ENCODE measurements at places on chromosomes 3 and 15.
A peak's percentile ranks its signal among the peaks of the same experiment; 100 is the strongest.

- DNase-seq, result no peak
Measured at GRCh38 chr3:52422669-52423068, 22.2 kb downstream of the SEMA3G start.

DNA sequence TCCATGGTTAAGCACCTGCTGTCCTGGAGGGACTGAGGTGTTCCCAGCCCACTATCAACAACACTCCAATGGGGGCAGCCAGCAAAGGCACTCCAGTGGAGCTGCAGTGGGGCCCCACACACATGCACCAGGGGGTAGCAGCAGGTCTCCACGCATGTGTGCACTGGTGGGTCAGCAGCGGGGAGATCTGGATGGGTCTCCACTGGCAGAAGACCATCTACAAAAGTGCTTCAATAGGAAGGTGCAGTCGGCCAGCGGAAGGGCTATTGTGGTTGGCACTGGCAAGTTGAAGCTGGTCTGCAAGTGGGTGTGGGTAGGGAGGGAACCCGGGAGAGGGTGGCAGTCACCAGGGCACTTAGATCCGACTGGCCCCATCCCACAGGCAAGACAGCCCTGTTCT lies 1355.4 kb downstream of the NSUN3 start:
- DNase-seq, result no peak

- no peak for DNase-seq
Measured at GRCh38 chr3:188476935-188477334, 323.0 kb downstream of the LPP start.

DNA sequence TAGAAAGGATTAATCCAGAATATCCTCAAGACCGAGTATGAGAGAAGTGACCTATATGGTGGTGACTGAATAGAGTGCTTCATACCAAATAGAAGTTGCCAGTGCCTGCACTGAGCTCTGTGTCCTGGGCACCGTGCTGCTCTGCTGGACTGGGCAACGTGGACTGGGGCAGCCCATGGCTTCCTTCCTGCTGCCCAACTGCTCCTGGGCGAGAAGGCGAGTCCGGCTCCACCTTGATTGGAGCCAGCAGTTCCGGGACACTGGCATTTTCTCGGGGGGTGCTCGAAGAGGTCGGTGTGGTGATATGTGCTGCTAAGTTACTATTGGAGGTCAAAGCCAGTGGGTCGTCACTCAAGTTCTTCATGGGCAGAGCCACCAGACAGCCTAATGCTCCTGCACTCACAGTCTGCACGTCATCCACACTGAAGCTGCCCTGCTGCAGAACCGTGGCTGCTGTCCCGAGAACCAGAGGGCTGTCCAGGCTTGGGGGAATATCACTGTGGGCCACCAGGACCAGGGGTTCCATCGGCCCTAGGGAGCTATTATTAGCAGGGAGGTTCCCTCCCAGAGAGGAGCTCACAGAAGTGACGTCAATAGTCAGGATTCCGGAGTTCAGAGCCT lies 14.1 kb downstream of the ZXDC start:
- DNase-seq, result no peak

- peak; percentile 45 for DNase-seq
Measured at GRCh38 chr3:107407355-107407754, 30.1 kb downstream of the CCDC54 start.

GRCh38 chr3:99984139-99984538 lies 130.2 kb downstream of the FILIP1L start:
- DNase-seq, result no peak

GRCh38 chr15:80915472-80915871 lies 74.1 kb downstream of the MESD start:
- DNase-seq, result no peak

DNA sequence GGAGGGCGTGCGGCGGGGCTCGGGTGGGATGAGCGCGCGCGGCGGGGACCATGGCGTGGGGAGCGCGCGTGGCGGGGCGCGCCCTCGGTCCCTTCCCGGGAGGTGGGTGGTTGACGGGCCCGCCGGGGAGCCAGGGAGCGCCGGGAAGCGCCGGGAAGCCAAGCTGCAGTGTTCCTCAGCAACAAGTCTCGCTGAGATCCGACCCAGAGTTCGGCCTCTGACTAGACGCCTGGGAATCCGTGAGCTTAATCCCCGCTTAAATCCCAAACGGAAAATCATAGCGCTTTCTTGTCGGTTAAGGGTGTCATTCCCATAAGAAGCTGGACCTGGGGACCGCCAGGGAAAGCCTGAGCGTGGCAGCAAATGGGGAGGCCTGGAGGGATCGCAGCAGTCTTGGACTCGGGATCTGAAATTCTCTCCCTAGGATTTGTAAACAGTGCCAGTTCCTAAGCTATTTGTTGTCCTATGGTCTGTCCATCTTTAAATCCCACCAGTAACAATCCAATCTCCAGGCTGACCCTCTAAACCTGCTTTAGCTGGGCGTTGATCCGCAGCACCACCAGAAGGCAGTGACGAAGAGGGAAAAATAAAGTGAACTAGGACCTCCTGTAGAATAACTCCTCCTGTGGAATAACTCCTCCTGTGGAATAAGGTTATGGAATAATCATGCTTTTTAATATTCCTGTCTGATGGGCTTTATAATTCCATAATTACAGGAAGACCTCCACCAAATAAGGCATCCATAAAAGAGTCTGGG lies 570 bp upstream of the NEDD4 start:
- peak; percentile 73 for DNase-seq

- peak; percentile 89 for DNase-seq
Measured at GRCh38 chr3:149969940-149970715, 567 bp downstream of the PFN2 start.

DNA sequence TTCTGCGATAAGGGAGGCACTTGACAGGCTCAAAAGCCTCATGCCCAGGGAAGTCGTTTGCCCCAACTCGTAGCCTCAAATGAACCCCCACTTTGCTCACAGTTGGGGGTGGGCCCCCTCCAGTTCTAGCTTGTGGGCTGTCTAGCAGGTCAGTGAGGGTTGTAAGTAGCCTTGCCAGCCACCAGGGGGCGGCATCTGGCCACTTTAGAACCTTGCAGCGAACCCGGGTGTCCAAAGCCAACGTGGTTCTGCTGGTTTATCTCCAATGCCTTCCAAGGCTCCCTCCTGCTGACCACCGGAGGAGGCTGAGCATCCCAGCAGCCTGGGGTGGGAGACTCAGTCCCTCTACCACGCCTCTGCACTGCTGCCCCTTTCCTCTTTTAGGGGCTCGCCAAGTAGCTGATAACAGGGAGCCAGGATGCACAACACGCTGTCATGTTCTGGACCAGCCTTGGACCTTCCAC lies 9.2 kb upstream of the RBSN start:
- DNase-seq, result peak; percentile 94

- DNase-seq, result peak; percentile 88
Measured at GRCh38 chr3:71753701-71754609, at the start of gene GPR27. Gene GPR27 (plus strand): TSS chr3:71753855. CDS start chr3:71754050, 195 bp downstream.

DNA sequence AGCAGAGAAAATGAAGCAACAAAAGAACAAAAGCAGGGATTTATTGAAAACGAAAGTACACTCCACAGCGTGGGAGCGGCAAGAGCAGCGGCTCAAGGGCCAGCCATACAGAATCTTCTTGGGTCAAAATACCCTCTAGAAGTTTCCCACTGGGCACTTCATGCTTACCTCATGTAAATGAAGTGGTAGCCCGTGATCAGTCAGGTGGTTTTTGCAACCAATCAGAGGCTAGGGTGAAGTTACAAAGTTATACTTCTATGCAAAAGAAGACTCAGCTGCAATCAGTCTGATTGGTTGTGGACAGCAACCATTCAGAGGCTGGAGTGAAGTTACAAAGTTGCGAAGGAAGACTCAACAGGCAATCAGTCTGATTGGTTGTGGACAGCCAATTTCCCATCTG lies 37.8 kb upstream of the TRH start:
- DNase-seq, result no peak

- no peak for DNase-seq
Measured at GRCh38 chr3:17192995-17193394, 308.2 kb downstream of the PLCL2 start.
